Endothelial cell (in vitro differentiated cells): ENCODE measurements at places on chromosomes 2 and 18.

- DNase-seq: no peak
- peaks cover 7% of the 10 kb centered on the region for H3K27me3 ChIP-seq
- no peak overlapping the region for H3K27ac ChIP-seq
- peaks cover 20% of the 10 kb centered on the region for H3K36me3 ChIP-seq
These were observed 41.4 kb downstream of the EMX1 start for GRCh38 chr2:72958542-72959385.

GRCh38 chr2:203444738-203445137 is 90.4 kb downstream of the RAPH1 start:
- H3K4me3 ChIP-seq: no peak overlapping the region
- H3K36me3 ChIP-seq: peaks cover 32% of the 10 kb centered on the region
- peak overlapping the region; percentile 20 for H3K27ac ChIP-seq

GRCh38 chr2:212052412-212053159 is 486.0 kb downstream of the ERBB4 start:
- H3K27me3 ChIP-seq: peaks cover 6% of the 10 kb centered on the region
- H3K4me3 ChIP-seq: no peak overlapping the region
- no peaks in the 10 kb centered on the region for H3K4me1 ChIP-seq

DNA sequence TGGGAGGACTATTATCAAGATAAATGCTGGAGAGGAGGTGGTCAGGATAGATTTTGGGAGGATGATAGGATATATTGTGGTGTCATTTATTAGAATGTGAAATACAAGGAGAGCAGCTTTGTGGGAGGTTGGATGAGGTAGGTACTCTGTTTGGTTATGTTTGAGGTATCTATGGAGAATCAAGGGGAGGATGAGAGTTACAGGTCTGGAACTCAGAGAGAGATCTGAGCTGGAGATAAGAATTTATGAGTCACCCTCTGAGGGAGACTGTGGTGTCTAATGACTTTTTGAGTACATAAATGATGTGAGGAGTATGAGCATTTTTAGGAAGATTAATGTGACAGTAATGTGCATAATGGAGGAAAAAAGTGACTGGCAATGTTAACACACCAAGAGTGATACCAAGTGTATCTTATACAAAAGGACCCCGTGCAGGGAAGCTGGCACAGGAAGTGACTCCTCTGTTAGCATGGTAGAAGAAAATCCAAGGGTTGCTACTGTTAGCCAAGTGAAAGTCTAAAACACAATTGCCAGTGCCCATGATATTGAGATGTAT is 48.2 kb downstream of the CRIM1 start:
- no peak for DNase-seq
- H3K4me1 ChIP-seq: peaks cover 32% of the 10 kb centered on the region
- no peak overlapping the region for H3K27ac ChIP-seq

GRCh38 chr2:40244675-40245074 is 207.2 kb downstream of the SLC8A1 start:
- no peaks in the 10 kb centered on the region for H3K27me3 ChIP-seq
- DNase-seq: peak; percentile 53
- no peaks in the 10 kb centered on the region for H3K4me1 ChIP-seq
- H3K4me3 ChIP-seq: no peak overlapping the region
- no peaks in the 10 kb centered on the region for H3K36me3 ChIP-seq
- H3K27ac ChIP-seq: no peak overlapping the region

DNA sequence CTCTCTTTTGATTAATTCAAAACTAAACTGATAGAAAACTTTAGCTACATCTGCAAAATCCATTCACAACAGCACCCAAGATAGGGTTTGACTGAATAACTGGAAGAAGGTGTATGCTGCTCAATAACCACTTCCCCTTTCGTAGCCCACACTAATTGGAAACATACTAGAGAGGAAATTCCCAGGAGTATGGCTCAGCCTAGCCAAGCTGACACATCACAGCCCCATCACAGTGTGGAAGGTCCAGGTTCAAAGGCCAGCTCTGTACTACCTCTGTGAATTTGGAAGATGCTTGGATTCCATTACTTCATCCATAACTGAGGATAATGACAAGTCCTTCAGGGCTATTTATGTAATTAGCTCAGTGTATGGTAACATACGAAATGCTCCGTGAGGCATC is 185.4 kb downstream of the FBXO15 start:
- H3K4me3 ChIP-seq: no peak overlapping the region
- no peaks in the 10 kb centered on the region for H3K4me1 ChIP-seq
- H3K27ac ChIP-seq: no peak overlapping the region
- peaks cover 6% of the 10 kb centered on the region for H3K36me3 ChIP-seq
- no peaks in the 10 kb centered on the region for H3K27me3 ChIP-seq

DNA sequence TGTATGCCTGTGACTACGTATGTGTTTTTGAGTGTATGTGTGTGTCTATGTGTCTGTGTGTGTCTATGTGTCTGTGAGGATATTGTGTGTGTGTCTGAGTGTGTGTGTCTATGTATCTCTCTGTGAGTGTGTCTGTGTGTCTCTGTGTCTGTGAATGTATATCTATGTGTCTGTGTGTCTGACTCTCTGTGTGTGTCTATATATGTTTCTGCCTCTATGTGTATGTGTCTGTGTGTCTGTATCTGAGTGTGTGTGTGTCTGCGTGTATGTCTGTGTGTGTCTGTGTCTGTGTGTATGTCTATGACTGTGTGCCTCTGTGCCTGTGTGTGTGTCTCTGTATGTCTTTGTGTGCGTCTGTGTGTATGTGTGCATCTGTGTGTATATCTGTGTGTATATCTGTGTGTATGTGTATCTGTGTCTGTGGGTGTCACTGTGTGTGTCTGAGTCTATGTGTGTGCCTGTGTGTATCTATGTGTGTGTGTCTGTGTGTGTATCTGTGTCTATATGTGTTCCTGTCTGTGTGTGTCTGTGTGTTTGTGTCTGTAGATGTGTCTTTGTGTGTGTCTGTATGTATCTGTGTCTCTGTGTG is 172.7 kb downstream of the MYCN start:
- no peaks in the 10 kb centered on the region for H3K36me3 ChIP-seq
- no peaks in the 10 kb centered on the region for H3K4me1 ChIP-seq
- no peaks in the 10 kb centered on the region for H3K27me3 ChIP-seq
- no peak for DNase-seq
- H3K27ac ChIP-seq: no peak overlapping the region

- H3K4me3 ChIP-seq: no peak overlapping the region
- H3K27ac ChIP-seq: no peak overlapping the region
- H3K36me3 ChIP-seq: no peaks in the 10 kb centered on the region
- H3K4me1 ChIP-seq: peaks cover 12% of the 10 kb centered on the region
These were observed 46.8 kb upstream of the FAM98A start for GRCh38 chr2:33645861-33646260.

DNA sequence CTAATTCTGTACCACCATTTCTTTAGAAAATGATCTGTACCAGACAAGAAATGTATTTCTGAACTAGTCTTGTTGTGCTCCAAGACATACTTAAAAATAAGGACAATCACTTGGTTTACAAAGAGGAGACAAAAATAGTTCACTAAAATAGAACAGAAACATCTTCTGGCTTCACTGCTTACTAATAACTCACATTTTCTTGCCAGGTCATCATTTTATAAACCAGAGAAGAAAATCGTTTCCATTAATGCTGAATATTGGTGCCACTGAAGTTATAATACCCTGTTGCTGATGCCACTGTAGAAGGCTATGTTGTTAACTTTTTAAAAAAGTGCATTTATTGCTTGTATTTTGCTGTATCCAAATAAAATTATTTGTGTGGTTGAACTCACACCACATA is 94.8 kb upstream of the ZNF236 start:
- no peaks in the 10 kb centered on the region for H3K36me3 ChIP-seq
- DNase-seq: no peak
- no peak overlapping the region for H3K27ac ChIP-seq
- no peaks in the 10 kb centered on the region for H3K4me1 ChIP-seq
- H3K27me3 ChIP-seq: peaks cover 3% of the 10 kb centered on the region

DNA sequence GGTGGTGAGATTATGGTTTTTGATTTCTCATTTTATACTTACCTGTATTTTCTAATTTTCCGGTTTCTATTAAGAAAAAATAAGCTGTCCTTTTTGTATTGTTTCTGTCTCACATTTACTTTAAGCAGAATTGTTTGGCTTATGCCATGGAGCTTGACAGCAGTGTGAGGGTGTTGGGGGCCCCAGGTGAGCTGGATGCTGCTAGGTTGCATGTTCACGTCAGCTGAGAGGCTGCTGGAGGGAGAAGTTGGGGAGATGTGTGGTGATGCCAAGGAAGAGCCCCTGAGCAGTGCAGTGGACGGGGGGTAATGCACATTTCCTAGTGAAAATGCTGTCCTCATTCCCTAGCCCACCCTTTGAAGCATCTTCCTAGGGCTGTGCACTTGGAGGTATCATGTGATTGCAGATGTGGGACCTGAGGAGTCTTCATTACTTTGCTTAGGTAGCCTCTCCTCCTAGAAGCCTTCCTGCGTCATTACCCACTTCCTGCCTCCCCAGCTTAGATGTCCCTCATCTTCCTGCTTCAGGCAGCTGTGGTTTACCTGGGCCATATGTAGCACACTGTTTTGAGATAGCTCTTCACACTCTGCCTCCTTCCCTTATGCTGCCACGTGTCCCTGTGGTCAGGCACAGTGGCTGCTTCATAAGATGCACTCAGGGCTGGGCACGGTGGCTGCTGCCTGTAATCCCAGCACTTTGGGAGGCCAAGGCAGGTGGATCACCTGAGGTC is 16.2 kb downstream of the ATG16L1 start:
- no peak for DNase-seq
- no peak overlapping the region for H3K27ac ChIP-seq
- H3K36me3 ChIP-seq: peaks cover 37% of the 10 kb centered on the region
- H3K4me1 ChIP-seq: peaks cover 24% of the 10 kb centered on the region
- H3K27me3 ChIP-seq: no peaks in the 10 kb centered on the region
- H3K4me3 ChIP-seq: no peak overlapping the region

- no peak overlapping the region for H3K4me3 ChIP-seq
- no peaks in the 10 kb centered on the region for H3K36me3 ChIP-seq
- peaks cover 2% of the 10 kb centered on the region for H3K4me1 ChIP-seq
- no peak for DNase-seq
These were observed 240.5 kb downstream of the RDH14 start for GRCh38 chr2:18319987-18320386.

- peaks cover 7% of the 10 kb centered on the region for H3K27me3 ChIP-seq
- no peak overlapping the region for H3K27ac ChIP-seq
- no peaks in the 10 kb centered on the region for H3K36me3 ChIP-seq
These were observed 57.8 kb upstream of the HAAO start for GRCh38 chr2:42850016-42850805.

DNA sequence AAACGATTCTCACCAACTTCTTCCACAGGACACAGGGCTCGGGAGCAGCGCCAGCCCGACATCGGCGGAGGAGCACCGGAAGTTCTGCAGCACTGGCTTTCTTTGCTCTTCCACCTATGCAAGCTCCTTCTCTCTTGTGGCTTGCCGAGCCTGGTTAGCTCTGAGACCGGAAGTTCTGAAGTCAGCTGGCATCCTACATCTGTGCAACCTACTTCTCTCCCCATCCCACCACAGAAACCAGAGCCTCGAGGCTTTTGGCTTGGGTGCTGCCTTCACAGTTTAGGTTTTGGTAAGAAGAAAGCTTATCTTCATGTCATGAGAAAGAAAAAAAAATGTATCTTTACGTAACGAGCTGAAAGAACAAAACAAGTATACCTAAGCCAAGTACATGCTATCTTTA is 111.7 kb downstream of the ANKRD44 start:
- peaks cover 4% of the 10 kb centered on the region for H3K4me1 ChIP-seq
- H3K27ac ChIP-seq: no peak overlapping the region
- no peak for DNase-seq
- H3K36me3 ChIP-seq: no peaks in the 10 kb centered on the region
- H3K27me3 ChIP-seq: no peaks in the 10 kb centered on the region
- no peak overlapping the region for H3K4me3 ChIP-seq
